ENCODE measurements at places on chromosomes 2 and 18.

GRCh38 chr2:134401789-134402188, 147.9 kb downstream of the MGAT5 start:
- DNase-seq: peak; percentile 68

DNA sequence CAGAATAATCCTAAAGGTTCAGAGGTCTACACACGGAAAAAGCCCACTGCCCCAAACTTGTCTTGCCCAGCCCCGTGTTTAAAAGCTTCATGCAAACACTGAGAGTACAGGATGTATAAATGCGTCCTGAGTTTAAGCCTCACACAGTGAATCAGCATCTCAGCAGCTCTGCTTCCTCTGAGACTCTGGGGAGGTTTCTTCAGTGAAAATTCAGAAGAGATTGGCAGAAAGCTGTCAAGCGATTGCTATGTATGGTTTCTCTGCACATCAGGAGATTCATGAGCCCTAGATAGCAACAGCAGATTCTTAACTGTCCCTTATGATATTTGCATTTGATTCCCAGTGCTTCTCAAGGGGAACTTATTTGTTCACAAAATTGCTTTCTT, 27.1 kb downstream of the CRACDL start:
- DNase-seq: peak; percentile 61

DNA sequence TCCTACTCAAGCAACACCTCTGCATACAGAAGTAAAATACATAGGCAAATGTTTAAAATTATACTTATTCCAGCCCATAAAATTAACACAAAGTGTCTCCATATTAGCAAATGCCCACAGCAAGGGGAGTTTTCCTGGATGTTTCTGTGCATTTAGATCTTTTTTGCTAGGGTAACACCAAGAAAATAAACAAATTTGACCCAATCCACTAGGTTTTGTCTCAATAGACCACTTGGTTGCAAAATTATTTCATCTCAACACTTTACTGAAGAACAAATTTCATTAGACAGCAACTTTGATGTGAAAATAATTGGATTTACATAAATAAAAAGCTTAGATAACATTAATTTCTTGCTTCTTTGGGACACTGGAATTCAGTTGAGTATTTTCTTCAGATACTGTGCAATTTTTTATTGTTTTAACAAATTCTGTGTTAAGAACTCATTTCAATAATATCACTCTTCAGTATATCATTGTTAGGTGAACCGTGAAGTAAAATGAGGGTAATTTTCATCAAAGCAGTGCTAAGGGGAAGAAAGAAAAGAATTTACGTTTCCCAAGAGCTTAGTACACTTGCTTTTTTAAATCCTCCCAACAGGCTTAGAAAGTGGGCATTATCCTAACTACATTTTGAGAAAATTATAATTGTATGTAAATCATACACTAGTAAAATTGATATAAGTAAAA, 133.5 kb upstream of the TTC39C start:
- DNase-seq: no peak

- DNase-seq: no peak
Measured at GRCh38 chr2:149027590-149028250, 10.8 kb upstream of the LYPD6B start.

DNA sequence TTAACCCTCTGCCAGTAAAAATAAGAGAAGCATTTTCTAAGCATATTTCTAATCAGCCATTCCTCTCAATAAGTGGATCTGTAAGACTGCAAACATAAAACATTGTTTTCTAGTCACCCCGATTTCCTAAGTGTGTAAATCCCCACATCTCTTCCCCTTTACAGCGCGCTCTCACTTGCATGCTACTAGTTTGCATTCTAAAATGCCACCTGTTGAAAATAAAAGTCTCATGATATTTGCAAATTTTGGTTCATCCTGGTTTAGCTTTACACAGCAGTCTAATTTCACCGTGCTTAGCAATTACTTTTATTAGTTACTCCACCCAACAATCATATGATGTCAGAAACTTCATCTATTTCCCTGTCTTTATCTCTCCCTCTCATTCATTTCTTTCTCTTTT, 1230.7 kb upstream of the ZEB2 start:
- DNase-seq: no peak

- DNase-seq: no peak
Measured at GRCh38 chr2:72431737-72432136, 284.1 kb upstream of the CYP26B1 start.

- peak; percentile 63 for DNase-seq
Measured at GRCh38 chr2:216279031-216279430, 93.3 kb downstream of the MARCHF4 start.

- no peak for DNase-seq
Measured at GRCh38 chr2:129730979-129731378, 248.5 kb upstream of the RAB6C start.

DNA sequence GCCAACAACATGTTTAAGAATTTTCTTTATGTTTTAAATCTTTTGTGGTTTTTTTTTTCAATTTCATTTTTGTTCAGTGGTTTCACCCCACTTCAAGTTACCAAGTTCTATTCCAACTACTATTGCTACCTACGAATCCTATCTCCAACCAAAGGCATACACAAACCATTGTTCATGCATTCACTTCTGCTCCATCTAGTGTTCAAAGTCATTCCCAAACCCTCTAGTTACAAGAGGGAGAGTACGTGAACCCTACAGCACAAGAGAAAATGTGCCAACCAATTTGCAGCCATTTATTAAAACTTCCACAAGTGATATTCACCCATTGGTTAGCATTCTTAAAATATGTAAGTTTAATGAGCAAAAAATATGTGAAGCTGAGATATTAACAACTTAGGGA, 295.1 kb upstream of the KYNU start:
- DNase-seq: no peak

- DNase-seq: peak; percentile 28
Measured at GRCh38 chr2:237297421-237298150, 116.4 kb downstream of the COL6A3 start.

- no peak for DNase-seq
Measured at GRCh38 chr2:67877301-67877700, 185.5 kb downstream of the C1D start.

- peak; percentile 26 for DNase-seq
Measured at GRCh38 chr2:226953206-226953605, 117.4 kb downstream of the RHBDD1 start.

DNA sequence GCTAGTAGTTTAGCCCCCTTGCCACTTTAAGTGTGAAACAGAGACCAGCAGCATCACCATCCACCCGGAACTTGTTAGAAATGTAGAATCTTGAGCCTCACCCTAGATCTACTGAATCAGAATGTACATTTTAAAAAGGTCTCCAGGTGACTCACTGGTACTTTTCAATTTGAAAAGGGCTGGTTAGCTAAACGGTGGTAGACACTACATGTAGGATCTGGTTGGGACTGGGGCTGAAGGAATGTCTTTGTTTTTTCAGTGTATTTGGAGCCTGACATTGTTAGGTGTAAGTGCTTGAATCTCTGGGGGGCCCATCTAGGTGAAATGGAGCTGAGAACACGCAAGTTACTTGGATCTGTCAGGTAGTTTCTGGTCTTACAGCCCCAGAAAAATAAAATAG, 44.0 kb upstream of the XPO1 start:
- no peak for DNase-seq

- DNase-seq: no peak
Measured at GRCh38 chr18:55575066-55575465, 12.9 kb downstream of the TCF4 start.

GRCh38 chr2:64812285-64812684, 158.6 kb upstream of the SERTAD2 start:
- DNase-seq: no peak

DNA sequence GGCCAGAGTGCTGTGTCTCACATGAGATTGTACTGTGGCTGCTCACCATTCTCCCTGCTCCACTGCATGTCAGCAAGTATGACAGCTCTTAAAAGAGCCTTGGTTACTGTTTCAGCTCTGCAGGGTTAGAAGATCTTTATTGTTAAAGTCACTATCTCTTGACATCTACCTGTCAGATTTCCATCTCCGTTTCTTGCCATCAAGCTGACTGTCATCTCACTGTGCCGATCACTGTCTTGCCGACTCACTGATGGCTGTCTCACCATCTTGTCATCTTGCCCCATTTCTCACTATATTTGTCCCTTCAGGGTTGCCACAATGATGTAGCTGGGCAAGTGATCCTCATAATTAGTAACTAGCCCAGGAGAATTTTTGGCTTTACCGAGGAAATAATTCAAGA, 800.9 kb upstream of the CDH7 start:
- no peak for DNase-seq

GRCh38 chr2:145546091-145546490, 1026.2 kb upstream of the ZEB2 start:
- DNase-seq: peak; percentile 33

- no peak for DNase-seq
Measured at GRCh38 chr2:63591566-63592175, 2.9 kb downstream of the MDH1 start.

- DNase-seq: no peak
Measured at GRCh38 chr18:35549564-35549963, 32.0 kb upstream of the GALNT1 start.

DNA sequence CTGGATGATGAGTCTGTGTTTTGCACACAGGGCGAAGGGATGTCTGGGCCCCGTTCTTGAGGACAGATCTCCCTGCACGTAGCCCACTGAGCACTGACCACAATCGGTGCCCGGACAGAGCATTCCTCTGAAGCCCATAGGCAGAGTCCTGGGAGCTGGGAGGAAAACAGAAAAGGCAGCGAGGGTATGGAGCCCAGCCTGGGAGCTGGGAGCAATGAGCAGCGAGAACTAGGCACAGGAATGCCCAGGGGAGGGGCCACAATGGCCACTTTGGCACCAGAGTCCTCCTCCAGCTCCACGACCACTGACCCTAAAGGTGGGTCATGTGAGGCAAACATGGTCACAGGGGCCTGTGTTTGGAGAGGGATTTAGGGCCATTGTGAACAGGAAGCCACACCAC, 333.9 kb downstream of the EIPR1 start:
- no peak for DNase-seq

DNA sequence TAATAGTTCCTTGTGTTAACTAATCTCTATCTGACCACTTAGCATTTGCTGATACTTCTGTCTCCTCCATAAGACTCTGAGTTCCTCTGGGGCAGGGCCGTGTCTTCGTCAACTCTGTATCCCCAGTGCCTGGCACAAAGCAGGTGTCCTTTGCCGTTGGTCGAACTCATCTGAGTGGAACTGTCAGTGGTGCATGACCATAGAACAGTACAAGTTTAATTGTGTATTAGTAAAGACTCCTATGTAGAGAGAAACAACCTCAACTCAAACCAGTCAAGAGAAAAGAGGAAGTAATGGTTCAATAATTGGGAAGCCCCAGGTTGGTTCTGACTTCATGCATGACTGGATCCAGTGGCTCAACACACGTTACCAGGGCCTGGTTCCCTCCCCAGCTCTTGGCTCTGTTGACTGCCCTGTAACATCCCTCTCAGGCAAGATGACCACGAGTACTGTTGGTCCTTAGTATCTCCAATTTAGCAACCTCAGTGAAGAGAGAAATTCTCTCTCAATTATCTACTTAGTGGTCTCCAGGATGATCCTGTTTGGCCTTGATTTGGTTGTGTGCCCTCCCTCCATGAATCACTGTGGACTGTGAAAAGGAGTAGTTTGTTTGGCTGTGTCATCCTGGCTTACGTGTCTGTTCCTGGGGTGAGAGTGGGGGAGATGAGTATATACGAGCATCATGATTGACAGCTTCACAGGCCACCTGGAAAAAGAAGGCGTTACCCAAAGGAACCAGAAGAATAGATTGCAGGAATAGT, 58.5 kb upstream of the MSH6 start:
- DNase-seq: peak; percentile 18

DNA sequence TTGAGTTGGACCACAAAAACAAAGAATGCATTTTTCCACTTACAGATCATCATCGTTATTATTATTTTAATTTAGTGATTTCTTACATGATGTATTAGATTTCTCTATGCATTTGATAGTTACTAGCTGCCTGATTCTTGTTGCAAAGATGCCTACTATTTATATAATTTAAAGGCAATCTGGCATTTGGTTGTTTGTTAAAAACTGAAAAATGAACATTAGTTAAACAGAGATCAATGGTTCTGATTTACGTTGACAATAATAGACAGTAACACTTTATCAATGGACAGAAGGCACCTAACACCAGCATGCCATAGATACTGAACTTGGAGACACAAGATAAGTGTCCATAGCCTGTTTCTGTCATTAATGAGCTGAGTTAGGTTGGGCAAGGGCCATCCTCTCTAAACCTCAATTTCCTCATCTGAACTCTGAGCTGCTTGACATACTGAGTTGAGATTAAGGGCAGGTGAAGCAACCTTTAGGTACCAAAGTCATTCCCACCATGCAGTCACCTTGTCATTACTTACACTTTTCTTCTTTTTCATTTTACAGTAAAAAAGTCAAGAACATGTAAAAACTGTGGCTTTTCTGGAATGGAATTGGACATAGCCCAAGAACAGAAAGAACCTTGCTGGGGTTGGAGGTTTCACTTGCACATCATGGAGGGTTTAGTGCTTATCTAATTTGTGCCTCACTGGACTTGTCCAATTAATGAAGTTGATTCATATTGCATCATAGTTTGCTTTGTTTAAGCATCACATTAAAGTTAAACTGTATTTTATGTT, 3.1 kb downstream of the CCL20 start:
- peak; percentile 16 for DNase-seq

- DNase-seq: no peak
Measured at GRCh38 chr18:31776093-31776492, 15.4 kb upstream of the SLC25A52 start.

- DNase-seq: no peak
Measured at GRCh38 chr2:96493072-96493471, 12.1 kb downstream of the NEURL3 start.

- peak; percentile 96 for DNase-seq
Measured at GRCh38 chr2:101396316-101396717, 9.0 kb upstream of the CREG2 start.

GRCh38 chr2:210527286-210527685, 29.1 kb upstream of the CPS1 start:
- no peak for DNase-seq

GRCh38 chr18:48292229-48292628, 117.0 kb downstream of the ZBTB7C start:
- no peak for DNase-seq

DNA sequence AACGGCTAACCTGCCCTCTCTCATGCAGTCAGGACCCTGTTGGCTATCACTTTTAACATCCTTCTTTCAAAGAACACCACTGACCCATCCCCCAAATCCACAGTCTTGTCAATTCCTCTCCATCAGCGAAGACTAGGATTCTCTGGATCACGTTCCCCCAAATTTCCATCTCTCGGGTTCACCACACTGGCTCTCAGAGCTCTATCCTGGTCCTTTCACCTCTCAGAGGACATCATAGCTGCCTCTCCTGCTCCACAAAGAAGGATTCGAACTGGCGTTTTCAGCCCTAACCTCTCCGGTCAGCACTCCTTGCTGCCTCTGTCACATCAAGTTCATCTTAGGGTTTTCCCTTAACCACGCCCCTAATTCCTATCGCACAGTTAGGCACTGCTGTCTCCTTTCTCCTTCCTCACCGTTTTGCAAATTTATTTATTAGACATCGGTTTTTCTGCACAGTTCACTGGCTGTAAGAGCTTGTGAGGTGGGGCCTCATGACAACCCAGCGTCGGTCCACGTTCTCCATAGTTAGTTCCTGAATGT, 247.5 kb upstream of the PXDN start:
- DNase-seq: no peak

GRCh38 chr2:24514820-24515219, 23.8 kb downstream of the NCOA1 start:
- no peak for DNase-seq

- no peak for DNase-seq
Measured at GRCh38 chr2:227626580-227627151, 9.4 kb downstream of the SCYGR4 start.

All from GM23248 (cell line).